Activated naive CD4-positive, alpha-beta T cell treated with Interleukin-2 at 50 U/mL for 16 hours (primary cell): ENCODE measurements at places on chromosomes 5 and 9.
A peak's percentile ranks its signal among the peaks of the same experiment; 100 is the strongest.

GRCh38 chr9:82512728-82513127, 524.2 kb downstream of the SPATA31D1 start:
- DNase-seq, result no peak

- DNase-seq, result no peak
Observed at GRCh38 chr5:132860742-132861141, 5.5 kb downstream of the GDF9 start.

GRCh38 chr9:118782790-118783463, 586.3 kb downstream of the BRINP1 start:
- no peak for DNase-seq

- DNase-seq, result peak; percentile 36
Observed at GRCh38 chr5:76849419-76850291, at the start of gene S100Z. Gene S100Z, plus strand, starts transcription at chr5:76850014. Its CDS starts 25,346 bp downstream, at chr5:76875360.

GRCh38 chr5:94021246-94021645, 279.8 kb upstream of the POU5F2 start:
- DNase-seq, result no peak

GRCh38 chr5:44051591-44051990, 337.6 kb downstream of the FGF10 start:
- no peak for DNase-seq

DNA sequence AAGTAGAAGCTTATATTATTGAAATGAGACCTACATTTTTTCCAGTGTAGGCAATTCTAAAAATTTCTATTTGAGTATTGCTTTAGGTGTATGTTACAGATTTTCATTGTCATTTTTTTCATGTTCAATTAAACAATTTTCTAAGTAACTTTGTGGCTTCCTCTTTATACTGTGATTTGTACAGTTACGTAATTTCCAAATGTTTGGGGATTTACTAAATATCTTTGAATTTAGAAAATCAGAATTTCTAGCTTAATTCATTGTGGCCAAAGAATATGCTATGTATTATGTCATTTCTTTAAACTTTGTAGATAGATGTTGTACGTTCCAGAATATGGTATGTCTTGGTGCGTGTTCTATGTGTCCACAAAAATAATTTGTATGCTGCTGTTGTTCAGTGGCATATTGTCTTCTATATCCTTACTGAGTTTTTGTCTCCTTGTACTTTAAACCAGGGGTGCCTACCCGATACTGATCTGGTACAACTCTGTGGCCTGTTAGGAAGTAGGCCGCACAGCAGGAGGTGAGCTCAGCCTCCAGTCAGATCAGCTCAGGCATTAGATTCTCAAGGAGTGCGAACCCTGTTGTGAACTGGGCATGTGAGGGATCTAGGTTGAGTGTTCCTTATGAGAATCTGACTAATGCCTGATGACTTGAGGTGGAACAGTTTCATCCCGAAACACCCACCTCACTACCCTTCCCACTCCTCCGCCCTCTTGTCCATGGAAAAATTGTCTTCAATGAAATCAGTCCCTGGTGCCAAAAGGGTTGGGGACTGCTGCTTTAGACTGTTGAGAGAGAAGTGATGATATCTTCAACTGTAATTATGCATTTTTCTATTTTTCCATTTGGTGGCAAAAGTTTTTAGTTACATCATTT, 63.5 kb downstream of the UBE2R2 start:
- no peak for DNase-seq

- DNase-seq, result no peak
Observed at GRCh38 chr5:62585751-62586150, 7.1 kb downstream of the LRRC70 start.

DNA sequence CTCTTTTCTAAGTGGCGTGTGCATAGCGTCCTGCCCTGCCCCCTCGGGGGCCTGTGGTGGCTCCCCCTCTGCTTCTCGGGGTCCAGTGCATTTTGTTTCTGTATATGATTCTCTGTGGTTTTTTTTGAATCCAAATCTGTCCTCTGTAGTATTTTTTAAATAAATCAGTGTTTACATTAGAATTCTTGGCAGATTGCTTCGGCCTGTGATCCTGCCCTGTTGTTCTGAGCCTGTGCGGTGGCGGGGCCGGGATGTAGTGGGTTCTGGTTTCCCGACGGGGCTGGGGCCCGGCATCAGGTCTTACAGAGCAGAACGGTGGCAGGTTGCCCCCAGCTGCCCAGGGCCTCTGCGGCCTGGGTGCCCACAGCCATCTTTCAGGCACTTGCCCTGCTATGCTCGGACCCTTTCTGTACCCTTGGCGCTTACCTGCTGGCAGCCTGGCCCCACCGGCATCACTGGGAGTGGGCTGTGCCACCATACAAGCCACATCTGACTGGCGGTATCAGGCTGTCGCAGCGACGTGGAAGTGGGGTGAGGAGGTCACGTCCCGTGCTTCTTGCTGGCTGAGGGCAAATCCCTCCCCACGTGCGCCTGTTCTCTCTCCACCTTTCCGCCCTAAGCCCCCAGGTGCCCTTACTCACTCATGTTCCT, 9.0 kb downstream of the QRFP start:
- DNase-seq, result no peak

DNA sequence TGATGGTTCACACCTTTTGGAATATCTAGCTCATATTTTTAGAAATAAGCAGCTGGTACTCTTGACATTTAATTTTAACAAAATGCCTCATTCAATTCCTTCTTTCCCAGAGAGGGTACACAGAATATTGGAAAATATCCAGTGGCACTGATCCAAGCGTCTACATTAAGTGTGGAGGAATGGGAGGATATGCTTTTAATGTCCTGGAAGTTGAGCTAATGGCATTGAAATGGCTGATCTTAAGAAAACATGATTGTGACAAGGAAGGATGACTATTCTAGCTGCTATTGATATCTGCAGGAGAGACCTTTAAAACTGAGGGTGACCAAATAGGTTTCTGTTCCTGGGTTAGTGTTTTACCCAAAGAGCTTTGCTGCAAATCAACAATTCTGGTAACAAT, 30.0 kb downstream of the ZNF366 start:
- no peak for DNase-seq

DNA sequence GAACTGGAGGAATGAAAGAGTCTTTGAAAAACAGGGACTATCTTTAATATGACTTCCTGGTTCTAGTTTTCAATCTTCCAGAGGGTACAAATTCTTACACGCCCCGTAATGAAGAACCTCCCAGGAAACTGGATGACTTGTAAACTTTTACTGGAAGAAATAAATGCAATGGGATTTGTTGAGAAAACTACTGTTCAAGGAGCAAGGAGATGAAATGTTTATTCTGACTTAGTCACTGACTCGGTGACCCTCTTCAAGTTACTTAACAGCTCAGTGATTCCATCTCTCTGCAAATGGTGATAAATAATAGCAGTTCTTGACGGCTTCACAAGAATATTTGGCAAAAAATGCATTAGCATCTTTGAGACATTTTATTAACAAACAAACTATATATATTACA, 858.6 kb downstream of the PTPRD start:
- no peak for DNase-seq

GRCh38 chr5:16595881-16596580, 20.8 kb downstream of the RETREG1 start:
- DNase-seq, result no peak

- DNase-seq, result no peak
Observed at GRCh38 chr5:144812763-144813162, 642.1 kb downstream of the KCTD16 start.

GRCh38 chr9:127919253-127919815, 2.5 kb upstream of the ST6GALNAC4 start:
- peak; percentile 52 for DNase-seq

DNA sequence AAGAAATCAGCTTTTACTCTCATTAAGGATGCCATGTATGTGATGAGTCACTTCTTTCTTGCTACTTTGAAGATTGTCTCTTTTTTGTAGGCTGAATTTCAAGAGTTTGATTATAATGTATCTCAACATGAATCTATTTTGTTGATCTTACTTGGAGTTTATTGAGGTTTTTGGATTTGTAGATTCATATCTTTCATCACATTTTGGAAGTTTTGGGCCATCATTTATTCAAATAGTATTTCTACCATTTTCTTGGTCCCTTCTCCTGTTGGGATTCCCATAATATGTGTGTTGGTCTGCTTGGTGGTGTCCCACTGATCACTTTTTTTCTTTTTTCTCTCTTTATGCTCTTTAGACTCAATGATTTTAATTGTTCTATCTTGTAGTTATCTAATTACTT, 116.3 kb downstream of the CNTLN start:
- DNase-seq, result no peak

GRCh38 chr5:121138952-121139351, 674.9 kb downstream of the PRR16 start:
- DNase-seq, result no peak

GRCh38 chr9:122562134-122562760, 9.3 kb downstream of the OR1N2 start:
- DNase-seq, result no peak

DNA sequence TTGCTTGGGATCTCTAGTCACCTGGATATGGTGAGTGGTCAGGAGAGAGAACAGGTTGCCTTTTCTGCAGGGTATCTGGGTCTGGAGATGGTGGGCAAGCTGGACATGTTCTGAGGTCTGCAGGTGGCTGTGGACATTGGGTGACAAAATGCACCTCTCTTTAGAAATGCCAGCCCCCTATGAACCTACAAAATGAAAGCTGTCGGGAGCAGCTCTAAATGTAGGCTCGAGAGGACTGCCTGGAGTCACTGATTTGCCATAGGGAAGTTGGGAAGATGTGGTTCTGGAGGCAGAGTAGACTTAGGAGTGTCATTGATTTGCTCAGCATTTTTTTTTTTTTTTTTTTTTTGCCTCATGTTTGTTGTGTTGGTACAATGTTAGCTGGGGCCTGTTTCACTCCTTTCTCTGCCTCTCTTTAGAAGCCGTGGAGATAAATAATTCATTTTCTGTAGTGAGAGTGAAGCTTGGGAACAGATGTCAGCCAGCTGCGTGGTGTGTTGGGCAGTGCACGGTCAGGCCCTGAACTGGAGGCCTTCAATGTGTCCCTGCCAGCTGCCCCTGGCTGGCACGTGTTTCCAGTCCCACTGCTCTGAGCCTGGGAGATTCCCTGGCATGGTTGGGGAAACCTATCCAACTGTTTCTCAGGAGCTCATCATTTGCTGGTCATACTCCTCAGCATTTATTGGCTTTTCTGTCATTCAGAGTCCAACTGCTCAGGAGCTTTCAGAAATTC, 5.4 kb downstream of the RGS3 start:
- no peak for DNase-seq

GRCh38 chr5:78360924-78361630, 660 bp downstream of the SCAMP1 start:
- DNase-seq, result peak; percentile 74

DNA sequence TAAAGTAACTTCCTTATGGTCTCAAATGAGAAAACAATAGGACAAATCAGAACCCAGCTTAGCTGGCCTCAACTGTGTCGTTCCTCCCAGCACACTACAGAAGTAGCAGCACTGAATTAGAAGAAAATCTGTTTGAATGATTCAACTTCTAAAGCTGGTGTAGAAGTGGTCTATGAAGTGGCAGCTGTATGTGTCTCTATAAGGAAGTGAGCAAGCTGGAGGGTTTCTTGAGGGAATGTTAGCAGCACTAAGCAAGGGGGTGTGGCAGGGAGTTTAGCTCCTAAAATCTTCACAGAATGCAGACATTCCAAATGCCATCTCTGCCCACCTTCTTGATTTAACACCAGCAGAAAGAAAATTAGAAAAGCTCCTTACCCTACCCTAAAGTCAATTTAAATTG, 4.1 kb downstream of the KLF9 start:
- DNase-seq, result no peak

- DNase-seq, result no peak
Observed at GRCh38 chr9:92707530-92707929, 37.6 kb upstream of the IPPK start.

GRCh38 chr5:73450137-73450536, 1.6 kb upstream of the FOXD1 start:
- no peak for DNase-seq

DNA sequence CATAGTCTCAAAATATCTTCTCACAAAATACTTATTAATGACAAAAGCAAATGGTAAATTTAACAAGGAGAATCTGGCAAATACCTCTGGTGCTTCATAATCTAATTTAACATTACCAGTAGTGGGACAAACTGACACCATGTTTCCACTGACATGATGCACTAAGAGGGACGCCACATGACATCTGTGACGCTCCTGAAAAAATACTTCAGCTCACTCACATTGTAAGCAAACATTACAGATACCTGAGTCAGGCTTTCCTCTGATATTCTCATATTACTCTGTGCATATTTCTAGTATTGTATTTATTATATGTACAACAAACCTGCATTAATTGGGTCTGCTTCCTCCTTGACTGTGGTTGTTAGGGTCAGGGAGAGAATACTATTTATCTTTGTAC, 56.7 kb upstream of the OSMR start:
- DNase-seq, result no peak

DNA sequence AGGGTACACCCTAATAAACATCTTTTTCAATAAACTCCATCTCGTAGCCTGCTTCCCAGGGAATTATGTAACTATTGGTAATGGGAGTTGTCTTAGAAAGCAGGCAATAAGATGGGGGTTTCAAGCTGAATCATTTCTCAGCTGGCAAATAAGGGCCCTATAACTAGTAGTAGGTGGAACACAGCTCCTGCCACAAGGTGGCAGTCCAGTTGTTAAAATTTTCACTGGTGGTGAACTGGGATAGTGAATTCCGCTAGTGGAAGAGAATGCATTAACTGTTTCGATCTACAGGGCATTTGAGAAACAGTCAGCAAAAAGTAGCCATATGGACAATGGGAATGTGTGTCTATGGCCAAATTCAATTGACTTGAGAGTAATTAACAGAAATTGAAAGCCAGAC, 27.7 kb downstream of the PCDHB15 start:
- no peak for DNase-seq

DNA sequence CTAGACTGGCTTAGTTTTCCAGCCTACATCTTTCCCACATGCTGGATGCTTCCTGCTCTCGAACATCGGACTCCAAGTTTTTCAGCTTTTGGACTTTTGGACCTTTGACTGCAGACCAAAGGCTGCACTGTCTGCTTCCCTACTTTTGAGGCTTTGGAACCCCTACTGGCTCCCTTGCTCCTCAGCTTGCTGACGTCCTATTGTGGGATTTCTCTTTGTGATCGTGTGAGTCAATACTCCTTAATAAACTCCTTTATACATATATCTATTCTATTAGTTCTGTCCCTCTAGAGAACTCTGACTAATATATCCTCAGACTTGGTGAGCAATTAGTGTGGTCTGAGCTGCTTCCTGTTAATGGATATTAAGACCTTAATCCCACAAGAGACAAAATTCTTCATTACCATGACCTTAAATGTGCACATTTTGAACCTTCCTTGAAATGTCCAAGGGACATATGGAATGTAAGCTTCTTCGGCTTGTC, 752.9 kb downstream of the CDH18 start:
- DNase-seq, result no peak

- no peak for DNase-seq
Observed at GRCh38 chr5:178403351-178403750, 170.7 kb upstream of the PHYKPL start.

DNA sequence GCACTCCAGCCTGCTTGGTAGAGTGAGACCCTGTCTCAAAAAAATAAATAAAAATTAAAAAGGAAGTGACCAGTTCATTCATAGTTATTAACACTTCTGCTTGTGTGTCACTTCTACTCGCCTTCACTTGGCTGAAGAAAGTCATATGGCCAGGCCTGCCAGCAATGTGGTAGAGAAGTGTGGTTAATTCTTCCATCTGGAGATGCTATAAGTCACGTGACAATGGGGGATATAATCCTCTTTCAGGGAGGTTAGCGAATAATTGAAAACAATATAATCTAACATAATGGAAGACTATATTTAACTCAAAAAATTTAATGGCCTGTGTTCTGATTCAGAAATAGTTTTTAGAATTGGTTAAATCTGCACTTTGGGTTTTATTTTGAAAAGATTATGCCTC, 305.6 kb downstream of the DOCK8 start:
- DNase-seq, result no peak
